ENCODE measurements at places on chromosomes 7 and 10.

GRCh38 chr7:73967832-73968290 is 60.1 kb upstream of the ELN start:
- no peak for DNase-seq

- DNase-seq, result no peak
Measured at GRCh38 chr10:61786728-61787127, 114.8 kb upstream of the ARID5B start.

DNA sequence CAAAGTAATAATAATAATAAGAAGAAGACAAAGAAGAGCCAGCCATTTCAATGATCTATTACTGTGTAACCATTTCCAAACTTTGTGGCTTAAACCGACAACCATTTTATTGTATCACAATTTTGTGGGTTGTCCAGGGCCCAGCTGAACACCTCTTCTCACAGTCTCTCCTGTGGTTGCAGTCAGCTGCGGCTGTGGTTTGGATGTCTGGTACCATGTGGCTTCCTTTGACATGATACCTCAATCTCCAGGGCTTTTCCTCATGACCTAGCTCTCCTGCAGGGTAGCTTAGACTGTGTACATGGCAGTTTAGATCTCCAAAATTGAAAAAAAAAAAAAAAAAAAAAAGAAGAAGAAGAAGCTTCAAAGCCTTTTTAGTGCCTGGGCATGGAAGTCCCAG is 72.6 kb upstream of the NFKB2 start:
- DNase-seq, result peak; percentile 4

GRCh38 chr7:17009007-17009719 is 127.4 kb upstream of the AGR3 start:
- no peak for DNase-seq

GRCh38 chr7:92034116-92034515 is 93.5 kb downstream of the AKAP9 start:
- no peak for DNase-seq

GRCh38 chr10:102375867-102376266 is 19.6 kb upstream of the NFKB2 start:
- DNase-seq, result no peak

DNA sequence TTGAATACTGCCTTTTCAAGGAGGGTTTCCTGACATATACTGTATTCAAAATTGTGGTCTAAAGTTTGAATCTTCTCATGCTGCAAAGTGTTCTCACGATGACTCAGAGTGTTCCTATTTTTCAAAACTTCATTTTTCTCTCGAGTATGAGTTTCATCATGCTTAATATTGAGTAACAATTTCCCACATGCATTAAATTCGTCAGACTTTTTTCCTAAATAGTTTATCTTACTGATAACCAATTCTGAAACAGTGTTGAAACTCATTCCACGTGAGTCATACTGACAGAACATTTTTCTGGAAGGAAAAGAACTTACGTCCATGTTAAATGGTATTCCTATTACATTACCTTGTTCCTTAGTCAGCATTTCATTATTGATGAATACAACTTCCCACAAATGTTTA is 44.1 kb downstream of the ZNF33B start:
- no peak for DNase-seq

DNA sequence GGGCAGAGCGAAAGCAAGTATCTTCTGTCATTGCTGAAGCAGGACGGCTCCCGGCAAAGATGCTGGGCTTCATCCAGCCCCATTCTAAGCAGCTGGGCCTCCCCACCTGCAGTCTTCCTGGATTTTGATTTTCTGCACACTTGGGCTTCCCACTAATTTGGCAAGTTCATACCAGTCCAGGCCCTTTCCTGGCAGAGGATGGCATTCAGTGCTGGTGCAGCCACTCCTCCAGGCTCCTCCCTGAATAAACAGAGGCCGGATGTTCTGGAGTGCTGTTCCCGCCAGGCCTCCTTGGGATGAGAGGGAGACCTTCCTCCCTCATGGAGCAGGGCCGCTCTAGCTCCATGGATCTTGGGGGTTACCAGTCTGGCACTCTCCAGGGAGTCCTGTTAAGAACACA is 3.4 kb downstream of the BAG3 start:
- no peak for DNase-seq

- DNase-seq, result no peak
Measured at GRCh38 chr10:3395458-3395861, 222.9 kb upstream of the PITRM1 start.

GRCh38 chr10:56836659-56837058 is 475.6 kb upstream of the ZWINT start:
- no peak for DNase-seq

GRCh38 chr7:31120800-31121513 is 68.8 kb downstream of the ADCYAP1R1 start:
- DNase-seq, result no peak

GRCh38 chr10:75646916-75647315 is 215.5 kb downstream of the LRMDA start:
- no peak for DNase-seq

- DNase-seq, result no peak
Measured at GRCh38 chr7:139739863-139740597, 37.8 kb downstream of the HIPK2 start.

GRCh38 chr10:672992-673391 is 16.5 kb downstream of the DIP2C start:
- DNase-seq, result no peak

- DNase-seq, result no peak
Measured at GRCh38 chr7:25656581-25657026, 428.3 kb upstream of the NPVF start.

GRCh38 chr7:96388166-96388565 is 66.3 kb upstream of the SLC25A13 start:
- no peak for DNase-seq

DNA sequence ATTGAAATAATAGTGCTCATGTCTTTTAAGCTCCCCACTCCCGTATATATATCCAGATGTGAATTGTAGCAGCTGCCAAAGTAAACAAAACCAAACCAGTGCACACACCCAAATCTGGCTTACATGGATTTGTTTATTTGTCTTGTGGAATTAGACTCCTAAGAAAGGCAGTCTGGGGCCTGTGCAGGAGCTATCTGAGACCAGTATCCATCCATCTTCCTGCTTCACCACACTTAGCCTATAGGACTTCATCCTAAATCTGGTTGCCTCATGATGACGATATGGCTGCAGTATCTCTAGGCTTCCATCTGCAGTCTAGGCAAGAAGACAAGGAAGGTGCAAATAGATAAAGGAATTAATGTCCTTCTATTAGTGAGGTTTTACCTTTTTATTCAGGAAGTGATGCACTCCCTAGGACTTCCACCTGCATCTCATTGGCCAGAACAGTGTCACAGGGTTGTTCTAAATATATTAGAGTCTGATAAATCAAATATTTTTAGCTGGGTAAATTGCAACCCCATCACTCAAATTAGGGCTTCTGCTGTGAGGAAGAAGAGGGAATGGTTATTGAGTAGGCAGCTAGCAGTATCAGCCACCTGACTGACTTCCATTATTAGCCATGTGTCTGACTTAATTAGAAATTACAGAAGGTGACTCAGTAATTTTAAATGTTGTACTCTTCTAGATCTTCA is 6.0 kb downstream of the WIPF3 start:
- DNase-seq, result no peak

- DNase-seq, result no peak
Measured at GRCh38 chr7:65731562-65732035, 141.3 kb upstream of the VKORC1L1 start.

DNA sequence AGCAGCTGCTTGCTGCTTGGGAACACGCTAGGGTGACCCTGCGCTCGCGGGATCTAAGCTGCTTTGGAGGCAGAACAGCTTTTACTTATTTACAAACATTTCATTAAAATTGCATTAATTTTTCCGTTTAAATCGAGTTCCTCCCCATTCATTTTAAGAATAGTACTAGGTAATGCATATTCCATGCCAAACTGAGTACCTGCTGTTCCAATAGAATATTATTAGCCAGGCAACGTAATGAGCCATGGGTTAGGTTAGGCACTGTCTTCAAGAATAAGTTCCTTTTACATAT is 860 bp downstream of the EXOC6 start:
- DNase-seq, result no peak

- DNase-seq, result no peak
Measured at GRCh38 chr7:20666444-20666843, 51.0 kb downstream of the ABCB5 start.

- no peak for DNase-seq
Measured at GRCh38 chr7:33903791-33904680, 1.3 kb upstream of the BMPER start.

- DNase-seq, result no peak
Measured at GRCh38 chr7:46810986-46811385, 770.9 kb downstream of the TNS3 start.

- DNase-seq, result no peak
Measured at GRCh38 chr7:38630720-38631673, at the start of gene AMPH. AMPH (minus strand) TSS chr7:38631373; CDS start chr7:38631351, 22 bp downstream.

DNA sequence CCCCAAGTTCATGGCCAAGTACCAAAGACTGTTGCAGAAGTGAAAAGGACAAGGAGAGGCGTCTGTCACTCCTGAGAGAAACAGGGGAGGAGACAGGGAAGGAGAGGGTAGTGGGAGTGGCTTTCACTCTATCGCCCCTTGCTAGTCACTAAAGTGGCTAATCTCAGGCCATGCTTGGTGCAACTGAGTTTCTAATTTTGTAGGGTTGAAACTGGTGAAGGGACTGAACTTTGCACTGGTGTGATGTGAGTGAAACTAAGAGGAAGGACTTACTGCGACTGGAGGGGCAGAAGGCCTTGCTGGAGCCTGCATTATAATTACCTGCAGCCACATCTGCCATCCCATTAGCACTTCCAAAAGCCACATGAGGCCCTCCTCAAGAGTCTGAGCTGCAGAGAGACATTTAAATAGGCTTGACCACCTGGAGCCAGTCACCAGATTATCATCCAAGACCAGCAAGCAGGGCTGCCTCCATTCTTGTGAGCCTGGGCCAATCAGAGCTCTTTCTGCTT is 107.2 kb upstream of the EEPD1 start:
- DNase-seq, result no peak

DNA sequence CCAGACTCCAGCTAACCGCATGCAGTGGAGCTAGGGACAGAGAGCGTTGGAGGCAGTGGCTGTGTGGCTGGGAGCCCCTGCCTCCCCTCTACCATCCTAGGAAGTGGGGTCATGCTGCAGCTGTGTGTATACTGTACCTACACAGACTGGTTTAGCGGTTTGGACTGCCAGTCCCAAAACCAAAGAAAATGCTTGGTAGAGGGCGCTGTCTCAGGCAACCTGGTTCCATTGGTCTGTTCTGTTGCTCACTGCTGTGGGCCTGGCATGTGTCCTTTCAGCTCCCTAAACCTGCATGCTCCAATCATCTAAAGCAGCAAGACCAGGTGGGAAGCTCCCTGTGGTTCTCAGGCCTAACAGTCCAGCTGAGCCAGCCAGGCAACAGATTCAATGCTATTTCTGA is 4.5 kb downstream of the RBP4 start:
- no peak for DNase-seq

DNA sequence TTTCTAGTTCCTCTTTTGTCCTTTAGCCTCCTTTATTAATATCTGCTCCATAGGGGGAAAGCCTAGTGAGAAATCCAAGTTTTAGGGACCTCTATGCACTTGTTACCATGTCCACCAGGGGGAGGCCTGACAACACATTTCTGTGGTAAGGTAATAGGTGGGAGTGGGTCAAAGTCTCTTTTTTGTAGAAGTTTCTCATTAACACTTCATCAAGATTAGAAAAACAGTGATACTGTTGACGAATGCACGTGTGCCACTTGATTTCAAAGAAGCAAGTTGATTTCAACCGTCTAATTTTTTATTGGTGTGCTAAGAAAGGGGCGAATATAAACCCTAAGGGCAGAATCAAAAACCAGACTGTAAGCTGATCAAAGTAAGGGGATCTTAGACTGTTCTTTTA is 30.6 kb downstream of the CISD1 start:
- no peak for DNase-seq

- DNase-seq, result no peak
Measured at GRCh38 chr10:101223274-101224059, 5.8 kb downstream of the LBX1 start.

- DNase-seq, result no peak
Measured at GRCh38 chr7:38563741-38564140, 67.4 kb downstream of the AMPH start.

DNA sequence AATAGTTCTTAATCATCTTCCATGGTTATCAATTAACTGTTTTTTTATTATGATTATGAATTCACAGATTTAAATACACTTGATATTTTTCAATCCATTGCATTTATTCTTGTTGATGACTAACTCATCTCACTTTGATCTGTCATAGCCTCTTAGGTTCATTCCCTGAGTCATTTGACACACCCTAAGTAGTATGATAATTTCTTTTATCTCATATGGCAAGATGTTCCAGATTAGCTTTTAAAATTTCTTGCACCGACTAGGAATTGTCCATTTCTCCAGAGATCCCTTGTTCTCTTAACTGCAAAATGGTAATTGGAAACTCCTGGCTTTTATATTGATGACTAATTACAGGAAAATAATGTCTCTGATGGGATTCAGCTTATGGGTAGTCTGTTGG is 87.6 kb upstream of the CCDC6 start:
- no peak for DNase-seq

DNA sequence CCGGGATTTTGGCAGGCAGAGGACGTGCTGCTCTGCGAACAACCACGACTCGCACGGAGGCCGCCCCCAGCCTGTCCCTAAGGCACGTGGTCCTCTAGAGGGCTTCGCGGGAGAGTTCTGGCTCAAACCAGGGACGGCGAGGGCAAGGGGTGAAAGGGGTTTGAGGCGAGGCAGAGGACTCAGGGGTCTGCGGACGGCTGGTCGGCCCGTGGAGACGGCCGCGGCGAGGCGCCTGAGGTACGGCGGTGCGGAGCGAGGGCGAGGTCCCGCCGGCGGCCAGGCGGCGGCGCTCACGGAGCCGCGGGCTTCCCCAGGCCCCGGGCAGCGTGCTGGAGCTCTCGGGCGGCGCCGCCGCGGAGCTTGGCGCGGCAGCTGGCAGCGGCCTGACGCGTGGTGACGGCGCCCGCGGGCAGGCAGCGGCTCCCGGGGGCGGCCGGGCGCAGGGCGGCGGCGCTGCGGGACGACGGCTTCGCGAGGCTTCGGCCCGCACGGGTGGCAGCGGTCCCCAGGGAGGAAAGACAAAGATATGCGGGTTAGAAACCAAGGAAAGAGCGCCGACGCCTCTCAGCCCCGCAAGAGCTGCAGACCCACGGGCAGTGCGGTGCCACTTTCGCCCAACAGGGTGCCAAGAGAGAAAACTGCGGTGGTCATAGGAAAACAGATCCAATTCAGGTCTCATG is 44.8 kb downstream of the ZNF800 start:
- peak; percentile 32 for DNase-seq

GRCh38 chr10:69884024-69884367 is 82.3 kb downstream of the COL13A1 start:
- DNase-seq, result no peak

DNA sequence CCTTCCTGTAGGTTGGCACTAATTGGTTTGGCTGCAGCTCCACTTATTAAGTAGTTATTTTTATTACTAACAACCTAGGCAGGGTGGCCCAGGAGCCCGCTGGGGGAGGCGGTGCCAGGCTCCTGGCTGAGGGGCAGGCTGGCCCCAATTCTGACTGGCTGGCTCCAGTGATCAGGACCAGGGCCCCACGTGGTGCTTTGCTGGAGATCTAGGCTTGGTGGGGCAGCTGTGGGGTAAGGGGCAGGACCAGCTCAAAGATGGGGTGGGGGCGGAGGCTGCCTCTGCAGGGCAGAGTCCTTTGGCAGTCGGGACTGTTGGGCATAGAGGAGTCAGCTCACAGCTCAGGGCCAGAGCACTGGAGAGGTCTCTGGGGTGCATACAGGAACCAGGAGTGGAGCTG is 2.4 kb downstream of the ASL start:
- no peak for DNase-seq

- DNase-seq, result no peak
Measured at GRCh38 chr7:96414931-96415292, 93.0 kb upstream of the SLC25A13 start.

Measured in stimulated activated CD8-positive, alpha-beta memory T cell treated with anti-CD3 and anti-CD28 coated beads, Interleukin-7, amount 100 ng/mL, for 1 hour (primary cell).